ENCODE measurements at places on chromosomes 16 and 17. TPM values are rescaled to one million over a fixed set of nuclear protein-coding genes. Genes with fewer than 3 reads are reported as not detected.

GRCh38 chr16:82623241-82623640 is 3.5 kb upstream of the CDH13 start:
- no peak for DNase-seq

Gene XAF1
- polyA plus RNA-seq, result 13.7 TPM

DNA sequence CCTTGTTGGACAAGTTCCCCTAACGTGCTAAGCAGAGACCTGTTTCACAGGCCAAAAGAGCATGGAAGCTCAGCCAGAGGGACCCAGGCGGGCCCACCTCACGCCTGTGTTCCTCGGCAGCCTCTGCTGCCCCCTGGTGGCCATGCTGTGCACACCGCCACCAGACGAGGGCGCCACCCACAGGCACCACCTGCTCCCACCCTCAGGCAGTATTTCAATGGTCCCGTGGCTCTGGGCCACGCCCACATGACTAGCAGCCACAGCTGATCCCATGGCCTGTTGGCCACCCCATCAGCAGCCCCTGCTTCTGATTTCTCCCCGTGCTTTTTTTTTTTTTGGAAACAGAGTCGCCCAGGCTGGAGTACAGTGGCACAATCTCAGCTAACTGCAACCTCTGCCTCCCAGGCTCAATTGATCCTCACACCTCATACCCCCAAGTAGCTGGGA is 18.9 kb downstream of the MPG start:
- DNase-seq, result no peak

Gene KRTAP4-5
- polyA plus RNA-seq, result not detected

DNA sequence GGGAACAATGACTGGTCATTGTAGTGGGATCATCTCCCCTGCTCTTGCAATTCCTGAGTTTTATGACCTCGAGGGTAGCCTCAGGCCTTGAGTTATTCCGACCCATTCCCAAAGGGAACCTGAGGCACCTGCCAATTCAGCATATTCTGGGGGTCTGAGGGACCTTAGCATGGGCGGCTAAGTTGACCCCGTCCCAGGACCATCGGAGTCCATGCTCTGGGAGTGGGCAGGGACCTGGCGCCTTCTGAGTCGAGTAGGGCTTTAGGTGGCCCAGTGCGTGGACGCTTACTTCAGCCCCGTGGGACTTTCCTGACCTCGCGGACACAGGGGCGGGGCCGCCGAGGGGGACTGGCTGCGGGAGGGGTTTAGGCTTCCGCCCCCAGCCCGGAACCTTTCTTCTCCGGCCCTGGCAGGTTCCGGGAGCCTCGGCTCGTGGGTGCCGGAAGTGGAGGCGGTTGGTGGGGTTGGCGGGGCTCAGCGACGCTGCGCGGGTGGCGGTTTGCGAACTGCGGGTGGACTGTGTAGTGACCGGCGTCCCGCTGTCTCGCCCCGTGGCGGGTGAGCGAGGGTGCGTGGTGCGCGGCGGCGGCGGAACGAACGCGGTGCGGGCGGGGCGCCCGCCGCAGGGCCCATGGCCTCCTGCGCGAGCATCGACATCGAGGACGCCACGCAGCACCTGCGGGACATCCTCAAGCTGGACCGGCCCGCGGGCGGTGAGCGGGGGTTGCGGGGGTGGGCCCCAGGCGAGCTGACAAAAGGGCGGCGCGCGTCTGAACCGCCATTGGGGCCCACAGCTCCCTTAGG is at the start of gene EDC4:
EDC4 (plus strand) TSS at position 422 of the 804 bp plus-strand sequence; CDS start at position 632, 210 bp downstream.
- DNase-seq, result no peak

Gene CRYBA1
- not detected for polyA plus RNA-seq

Gene MPO
- 7.6 TPM for polyA plus RNA-seq

Gene KRT32
- not detected for polyA plus RNA-seq

DNA sequence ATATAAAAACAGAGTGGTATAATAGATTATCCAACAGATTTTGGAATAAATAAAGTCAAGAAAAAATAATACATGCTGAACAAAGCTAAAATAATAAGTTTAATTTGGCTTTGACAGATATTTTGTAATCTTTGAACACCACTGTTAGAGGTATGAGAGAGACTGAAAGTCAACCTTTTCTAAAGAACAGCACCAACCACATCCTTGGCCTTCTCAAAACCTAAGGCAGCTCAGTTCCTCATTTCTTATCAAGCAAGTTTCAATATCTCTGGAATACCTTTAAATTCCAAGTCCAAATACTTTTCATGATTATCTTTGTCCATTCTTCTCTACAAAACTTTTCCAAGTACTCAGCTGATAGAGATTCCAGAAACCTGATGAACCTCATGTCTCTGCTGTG is 1603.8 kb downstream of the CDH8 start:
- DNase-seq, result no peak

Gene ZP2
- polyA plus RNA-seq, result 0.07 TPM

GRCh38 chr16:1194665-1195392 is 30.2 kb downstream of the TPSG1 start:
- DNase-seq, result no peak

- DNase-seq, result no peak
Observed at GRCh38 chr17:80892900-80893603, 98.6 kb upstream of the CHMP6 start.

DNA sequence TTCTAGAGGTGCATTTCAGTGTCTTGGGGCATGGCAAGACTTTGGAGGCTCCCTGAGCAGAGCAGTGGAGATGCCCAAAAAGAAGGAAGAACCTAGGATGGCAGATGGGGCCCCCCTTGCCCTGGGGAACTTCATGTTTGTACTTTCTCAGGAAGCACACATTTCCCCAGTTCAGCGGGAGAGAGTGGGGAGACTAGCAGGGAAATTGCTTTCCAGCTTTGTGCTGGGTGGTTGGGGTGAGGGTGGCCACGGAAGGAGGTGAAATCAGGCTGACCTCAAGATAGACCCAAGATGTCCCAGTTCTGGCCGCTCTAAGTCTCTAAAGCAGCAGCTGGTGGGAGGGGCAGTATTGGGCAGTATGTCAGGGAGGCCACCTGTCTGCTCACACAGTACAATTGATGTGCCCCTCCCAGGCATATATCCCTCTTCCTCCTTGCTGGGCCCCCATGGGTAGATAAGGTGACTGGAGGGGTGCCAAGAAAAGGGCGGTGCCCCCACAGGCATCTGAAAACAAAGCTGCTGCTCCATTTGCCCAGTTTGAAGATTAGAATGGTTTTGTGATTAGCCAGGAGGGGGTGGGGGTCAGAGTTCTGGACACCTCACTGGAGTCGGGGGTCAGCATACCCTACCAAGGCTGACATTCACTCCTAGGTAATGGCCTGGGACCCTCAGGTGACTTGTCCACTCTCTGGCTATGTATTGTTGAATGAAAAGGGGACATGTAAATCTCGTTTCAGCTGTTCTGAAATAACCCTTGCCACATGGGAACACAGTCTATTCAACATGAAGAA is 17.1 kb upstream of the NAGLU start:
- DNase-seq, result no peak

GRCh38 chr17:574061-574460 is 140.6 kb downstream of the VPS53 start:
- DNase-seq, result peak; percentile 39

DNA sequence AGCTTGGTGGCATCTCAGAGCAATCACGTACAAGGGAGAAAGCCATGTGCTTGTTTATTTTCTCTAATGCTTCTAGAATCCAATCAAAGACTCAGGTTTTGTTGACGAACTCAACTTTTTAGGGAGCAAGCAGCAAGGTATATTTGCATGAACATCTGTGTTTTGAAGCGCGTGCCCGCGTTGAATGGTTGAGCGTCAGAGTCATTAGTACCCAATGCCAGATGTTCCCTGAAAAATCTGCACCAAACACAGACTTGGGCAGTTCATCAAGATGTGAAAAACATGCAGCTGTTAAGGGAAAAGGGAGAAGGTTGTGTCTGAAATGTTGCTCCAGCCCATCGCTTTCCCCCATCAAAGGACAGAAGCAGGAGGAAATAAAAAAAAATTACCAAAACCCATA is 170.4 kb downstream of the SNX29 start:
- no peak for DNase-seq

Gene ZNF423
- polyA plus RNA-seq, result 38.7 TPM

GRCh38 chr17:70121126-70121525 is 46.1 kb downstream of the KCNJ16 start:
- DNase-seq, result no peak
